Fibroblast of mammary gland (primary cell): ENCODE measurements at places on chromosomes 5 and 9.

DNA sequence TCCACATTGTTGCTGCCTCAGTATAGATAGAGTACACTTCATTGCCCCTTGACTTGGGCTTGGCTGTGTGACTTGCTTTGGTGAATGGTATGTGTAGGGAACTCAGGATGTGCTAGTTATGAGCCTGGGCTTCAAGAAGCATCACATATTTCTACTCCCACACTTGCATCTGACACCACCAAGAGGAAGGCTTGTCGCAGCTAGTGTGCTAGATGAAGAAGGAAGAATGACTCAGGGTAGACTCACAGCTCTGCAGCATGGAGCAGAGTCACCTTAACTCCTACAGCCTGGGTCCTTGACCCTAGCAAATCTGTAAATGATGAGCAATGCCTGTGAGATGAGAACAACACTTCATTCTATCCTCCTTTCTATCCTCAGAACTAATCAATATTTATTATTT is 261.8 kb downstream of the ASTN2 start:
- DNase-seq = peak; percentile 19

DNA sequence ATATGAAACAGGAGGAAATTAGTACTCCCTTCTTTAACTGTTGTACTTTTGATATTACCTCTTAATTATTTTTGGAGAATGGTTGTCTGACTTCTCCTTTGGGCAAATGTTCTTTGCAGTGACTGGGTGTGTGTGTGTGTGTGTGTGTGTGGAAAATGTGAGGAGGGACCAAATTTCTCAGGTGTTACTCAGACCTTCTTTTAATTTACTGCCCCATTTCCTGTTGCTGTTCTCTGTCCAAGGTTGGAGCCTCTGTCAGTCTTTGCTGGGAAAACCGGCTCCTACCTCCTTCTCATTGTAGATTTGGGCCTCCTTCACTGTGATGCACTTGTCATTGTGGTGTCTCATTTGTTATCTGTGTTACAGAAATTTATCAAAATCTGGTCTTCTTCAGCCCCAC is 68.4 kb downstream of the PBX3 start:
- DNase-seq = peak; percentile 28

DNA sequence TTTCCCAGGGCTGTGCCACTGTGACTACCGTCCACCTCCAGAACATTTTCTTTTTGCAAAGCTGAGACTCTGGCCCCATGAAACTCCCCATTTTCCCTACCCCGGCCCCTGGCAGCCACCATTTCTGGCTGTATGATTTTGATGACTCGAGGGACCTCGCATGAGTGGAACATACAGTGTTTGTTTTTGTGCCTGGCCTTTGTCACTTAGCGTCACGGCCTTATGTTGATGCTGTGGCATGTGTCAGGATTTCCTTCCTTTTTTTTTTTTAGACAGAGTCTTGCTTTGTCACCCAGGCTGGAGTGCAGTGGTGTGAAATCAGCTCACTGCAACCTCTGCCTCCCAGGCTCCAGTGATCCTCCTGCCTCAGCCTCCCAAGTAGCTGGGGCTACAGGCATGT is 42.7 kb downstream of the ASS1 start:
- DNase-seq = no peak

DNA sequence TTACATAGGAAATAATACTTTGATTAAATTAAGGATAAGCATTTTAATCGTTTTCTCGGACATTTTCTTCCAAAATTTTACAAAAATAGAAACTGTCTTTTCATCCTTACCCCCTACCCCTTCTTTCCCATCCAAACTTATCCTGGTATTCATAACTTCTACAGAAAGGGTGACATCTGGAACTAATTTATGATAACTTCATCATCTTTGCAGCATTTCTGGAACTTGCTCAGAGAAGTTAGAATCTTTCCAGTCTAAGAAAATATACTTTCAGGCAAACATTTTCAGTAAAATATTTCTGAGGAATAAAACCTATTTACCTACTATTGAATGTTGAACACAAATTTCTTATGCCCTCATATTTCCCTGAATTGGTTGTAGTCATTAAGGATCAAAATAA is 309.0 kb downstream of the MAN2A1 start:
- no peak for DNase-seq

- no peak for DNase-seq
Measured at GRCh38 chr5:36438765-36439561, 137.3 kb upstream of the RANBP3L start.

GRCh38 chr5:97923997-97924396 is 741.0 kb upstream of the RIOK2 start:
- no peak for DNase-seq
